ENCODE measurements at places on chromosomes 12 and 14. TPM values are rescaled to one million over a fixed set of nuclear protein-coding genes. Genes with fewer than 3 reads are reported as not detected.

Gene TMEM132C
- total RNA-seq, result not detected

Gene MGAT4C
- not detected for total RNA-seq

Gene LRRC43
- total RNA-seq, result 1.6 TPM

Gene INF2
- 25.5 TPM for total RNA-seq

Gene BMP4
- total RNA-seq, result 7.6 TPM

Gene SRRM4
- total RNA-seq, result not detected

Gene EXOC5
- 21.4 TPM for total RNA-seq

Gene ST8SIA1
- total RNA-seq, result 11.3 TPM

Gene ING4
- 41.0 TPM for total RNA-seq

Gene RBMS2
- 9.3 TPM for total RNA-seq

Gene ARMH4
- 3.0 TPM for total RNA-seq

Gene NINJ2
- 3.0 TPM for total RNA-seq

Gene MGST1
- 37.1 TPM for total RNA-seq

Gene TPI1
- total RNA-seq, result 968 TPM
